T47D (cell line): ENCODE measurements at places on chromosomes 6 and 20.
A peak's percentile ranks its signal among the peaks of the same experiment; 100 is the strongest.

- DNase-seq = no peak
Measured at GRCh38 chr20:5172903-5173463, 46.2 kb downstream of the CDS2 start.

GRCh38 chr6:156977527-156978291 lies 200.5 kb downstream of the ARID1B start:
- DNase-seq = peak; percentile 61

GRCh38 chr6:158849899-158850806 lies 31.0 kb upstream of the EZR start:
- DNase-seq = no peak

DNA sequence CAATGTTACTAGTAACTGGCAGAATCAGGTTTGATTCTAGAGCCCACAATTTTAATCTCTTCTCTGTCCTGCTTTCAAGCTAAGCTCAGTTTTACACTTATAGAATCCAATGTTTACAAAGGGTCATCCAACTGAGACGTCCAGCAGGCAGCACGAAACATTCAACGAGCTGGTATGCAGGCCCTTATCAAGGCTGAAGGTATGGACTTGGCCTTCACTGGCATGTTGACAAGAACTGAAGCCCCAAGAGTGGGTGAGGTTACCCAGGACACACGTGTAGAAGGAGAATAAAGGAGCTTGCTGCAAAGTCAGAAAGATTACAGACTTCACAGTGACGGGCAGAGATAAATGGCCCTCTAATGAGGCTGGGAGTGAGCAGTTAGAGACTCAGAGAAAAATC lies 187.4 kb downstream of the KIF16B start:
- DNase-seq = no peak

- DNase-seq = no peak
Measured at GRCh38 chr6:13762611-13763441, 51.2 kb upstream of the RANBP9 start.

DNA sequence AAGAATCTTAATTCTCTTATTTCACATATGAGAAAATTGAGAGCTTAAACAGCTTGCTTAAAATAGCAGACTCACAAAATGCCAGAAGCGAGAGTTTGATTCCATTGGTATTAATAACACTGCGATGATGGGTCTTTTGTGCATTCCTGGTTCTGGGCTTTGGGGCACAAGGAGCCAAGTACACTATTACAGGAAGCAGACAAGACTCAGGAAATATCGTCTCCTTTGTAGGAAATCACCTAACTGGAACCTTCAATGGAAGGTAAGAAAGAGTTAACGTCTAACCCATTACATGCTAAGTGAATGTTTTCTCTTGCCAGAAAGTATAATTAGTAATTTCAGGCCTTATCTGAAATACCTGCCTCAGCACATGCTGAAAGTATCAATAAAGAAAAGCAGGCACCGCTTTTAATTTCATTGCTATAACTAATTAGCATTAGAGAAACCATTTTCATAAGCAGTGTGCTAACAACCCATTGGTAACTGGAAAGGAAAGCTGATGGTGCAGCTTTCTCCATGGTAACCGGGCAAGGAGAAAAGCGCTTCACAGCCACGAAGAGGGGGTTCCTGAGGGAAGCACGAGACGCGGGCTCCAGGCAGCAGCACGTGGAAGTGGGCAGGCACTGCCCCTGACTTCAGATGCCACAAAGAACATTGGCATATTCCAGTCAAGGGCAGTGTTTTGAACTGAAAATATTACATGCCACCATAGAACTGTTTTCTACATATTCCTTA lies 206.7 kb upstream of the AGPAT4 start:
- DNase-seq = no peak

DNA sequence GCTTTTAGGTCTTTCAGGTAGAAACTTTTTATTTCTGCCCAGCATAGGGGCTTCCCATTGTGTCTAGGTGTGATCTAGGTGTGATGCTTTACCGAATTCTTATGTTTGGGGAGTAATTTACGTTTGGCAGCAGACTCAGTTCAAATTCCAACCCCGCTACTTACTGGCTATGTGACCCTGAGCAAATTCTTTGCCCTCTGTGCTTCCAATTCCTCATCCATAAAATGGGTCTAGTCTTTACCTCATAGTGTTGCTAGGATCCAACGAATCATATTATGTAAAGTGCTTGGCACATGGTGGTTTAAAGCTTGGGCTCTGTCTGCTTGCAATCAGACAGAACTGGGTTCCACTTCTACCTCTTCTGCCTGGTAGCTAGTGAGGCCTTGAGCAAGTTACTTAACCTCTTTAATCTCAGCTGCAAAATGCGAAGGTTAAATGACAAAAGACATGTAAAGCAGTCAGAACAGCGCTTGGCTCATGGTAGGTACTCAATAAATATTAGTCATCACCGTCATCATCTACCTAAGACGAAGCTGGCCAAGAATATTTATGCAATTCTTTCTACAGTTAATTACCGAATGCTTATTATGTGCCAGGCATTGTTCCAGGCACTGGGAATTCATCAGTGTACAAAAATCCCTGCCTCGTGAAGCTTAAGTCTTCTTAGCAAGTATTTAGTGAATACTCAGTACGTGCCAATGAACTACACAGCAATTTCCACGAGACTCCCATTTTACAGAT lies 1.0 kb downstream of the NSFL1C start:
- no peak for DNase-seq

- no peak for DNase-seq
Measured at GRCh38 chr6:155882527-155883333, 427.1 kb upstream of the NOX3 start.

DNA sequence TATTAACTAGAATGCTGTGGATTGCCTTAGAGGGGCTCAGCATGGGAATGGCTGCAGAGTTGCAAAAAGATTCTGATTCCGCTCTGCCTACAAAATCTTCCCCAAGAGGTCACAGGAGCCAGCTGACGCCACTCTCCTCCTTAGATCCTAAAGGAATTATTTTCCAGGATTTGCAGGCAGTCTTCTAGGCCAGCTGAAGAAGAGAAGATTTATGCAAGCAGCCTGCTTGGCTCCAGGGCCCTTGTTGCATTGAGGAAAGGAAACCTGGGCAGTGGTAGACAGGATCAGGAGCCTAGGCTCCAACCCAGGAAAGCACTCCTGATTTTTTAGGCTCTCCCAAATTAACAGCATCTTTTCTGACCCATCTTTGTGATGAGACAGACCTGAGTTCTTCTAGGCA lies 245.8 kb downstream of the PKHD1 start:
- no peak for DNase-seq

- no peak for DNase-seq
Measured at GRCh38 chr20:42125426-42125825, 507.2 kb upstream of the CHD6 start.

DNA sequence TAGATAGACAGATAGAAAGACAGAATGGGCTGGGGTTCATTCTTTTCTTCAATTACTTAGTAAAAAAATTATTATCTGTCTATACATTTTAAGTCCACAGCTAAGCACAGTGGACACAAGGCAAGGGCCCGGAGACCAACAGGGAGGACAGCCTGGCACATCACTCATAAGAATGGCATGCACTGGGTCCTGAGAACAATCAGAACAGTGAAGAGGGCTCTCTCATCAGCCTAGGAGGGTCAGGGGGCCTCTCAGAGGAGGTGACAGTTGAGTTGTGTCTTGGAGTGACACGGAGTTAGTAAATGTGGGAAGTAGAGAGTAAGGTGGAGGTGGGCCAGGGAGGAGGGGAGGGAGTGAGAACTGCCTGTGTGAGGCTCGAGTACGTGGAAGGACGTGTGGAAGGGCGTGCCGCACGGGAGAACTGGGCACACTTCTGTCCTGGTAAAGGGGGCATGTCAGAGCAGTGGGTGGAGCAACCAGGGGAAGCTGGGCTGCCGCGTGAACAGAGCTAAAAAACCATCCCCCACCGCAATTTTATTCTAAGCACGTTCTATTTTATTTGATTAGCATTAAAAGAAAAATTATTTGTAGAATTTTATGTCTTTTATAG lies 45.1 kb upstream of the DSP start:
- no peak for DNase-seq

DNA sequence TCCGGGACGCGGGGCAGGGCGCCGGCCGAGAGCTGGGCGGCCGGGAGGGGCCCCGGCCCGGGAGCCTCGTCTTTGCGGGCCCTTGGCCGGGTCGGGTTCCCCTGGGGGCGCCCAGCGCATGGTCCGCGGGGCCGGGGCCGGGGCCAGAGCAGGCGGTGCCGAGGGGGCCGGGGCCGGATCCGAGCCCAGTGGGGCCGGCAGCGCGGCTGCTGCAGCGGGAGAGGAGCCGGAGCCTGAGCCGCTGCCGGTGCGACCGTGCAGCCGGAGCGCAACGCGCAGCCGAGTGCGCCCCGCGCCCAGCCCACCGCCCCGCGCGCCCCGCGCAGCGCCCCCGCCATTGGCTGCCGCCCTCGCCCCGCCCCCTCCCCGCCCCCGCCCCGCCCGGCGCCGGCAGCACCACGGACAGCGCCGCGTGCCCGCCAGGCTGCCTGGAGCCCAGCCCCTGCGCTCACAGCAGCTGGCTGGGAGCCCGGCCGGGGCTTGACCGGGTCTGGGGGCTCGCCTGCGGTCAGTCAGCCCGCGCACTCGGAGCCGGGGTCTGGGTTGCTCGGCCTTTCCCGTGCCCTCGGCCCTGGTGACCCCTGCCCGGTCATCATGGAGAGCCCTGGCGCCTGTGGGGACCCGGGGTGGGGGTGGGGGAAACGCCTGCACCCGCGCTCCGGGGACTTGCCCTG lies at the start of gene HRH3:
Gene HRH3, minus strand, starts transcription at position 287 of the 674 bp plus-strand sequence. CDS start 308 bp downstream, outside the sequence.
- DNase-seq = peak; percentile 88

- no peak for DNase-seq
Measured at GRCh38 chr20:42565235-42565995, 624.3 kb downstream of the PTPRT start.

GRCh38 chr6:122580737-122581136 lies 29.5 kb upstream of the PKIB start:
- no peak for DNase-seq

- DNase-seq = no peak
Measured at GRCh38 chr6:115882771-115883170, 177.9 kb downstream of the FRK start.

GRCh38 chr6:6803180-6803977 lies 214.9 kb downstream of the LY86 start:
- peak; percentile 26 for DNase-seq

DNA sequence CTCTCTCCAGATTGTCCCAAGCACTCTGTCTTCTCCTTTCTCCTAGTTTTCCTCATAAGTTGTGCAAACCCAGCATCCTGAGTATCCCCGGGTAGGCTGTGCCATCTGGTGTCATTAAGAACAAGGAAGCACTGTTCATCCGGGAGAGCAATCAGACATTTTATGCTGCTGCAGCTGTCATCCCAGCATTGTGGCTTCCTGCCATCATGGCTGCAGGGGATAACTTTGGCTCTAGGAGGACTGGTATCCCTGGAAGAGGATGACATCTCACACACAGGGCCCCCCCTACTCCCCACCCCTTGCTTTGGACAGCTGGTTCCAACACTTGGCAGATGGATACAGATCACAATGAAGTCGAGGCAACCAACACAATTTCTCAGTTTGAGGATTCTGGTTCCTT lies 1195.1 kb upstream of the MAP3K7 start:
- DNase-seq = no peak

DNA sequence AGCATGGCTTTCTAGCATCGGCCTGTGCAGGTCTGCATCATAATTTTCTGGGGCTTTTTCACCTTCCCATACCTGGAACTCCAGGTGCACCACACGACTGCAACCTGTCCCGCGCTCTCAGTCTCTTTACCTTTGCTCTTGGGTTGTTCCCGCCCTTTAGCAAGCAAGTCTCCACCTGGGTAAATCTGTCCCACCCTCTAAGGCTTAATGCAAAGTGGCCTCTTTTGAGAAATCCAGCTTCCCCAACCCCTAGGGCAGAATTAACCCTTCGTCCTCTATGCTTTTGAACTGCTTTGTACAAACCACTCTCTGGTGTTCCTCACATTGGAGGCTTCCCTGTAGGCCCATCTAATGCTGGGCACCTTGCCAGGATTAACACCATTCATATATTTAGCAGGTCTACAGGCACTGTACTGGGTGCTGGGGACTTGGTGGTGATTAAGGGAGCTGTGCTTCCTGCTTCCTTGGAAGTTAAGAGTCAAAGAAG lies 2.8 kb downstream of the ITPR3 start:
- DNase-seq = no peak

GRCh38 chr20:41279546-41280225 lies 37.8 kb downstream of the ZHX3 start:
- no peak for DNase-seq

- no peak for DNase-seq
Measured at GRCh38 chr6:112427499-112427898, 80.4 kb downstream of the RFPL4B start.
